Activated T-cell treated with anti-CD3 and anti-CD28 coated beads for 1 hour (primary cell): ENCODE measurements at places on chromosomes 3 and 15.

DNA sequence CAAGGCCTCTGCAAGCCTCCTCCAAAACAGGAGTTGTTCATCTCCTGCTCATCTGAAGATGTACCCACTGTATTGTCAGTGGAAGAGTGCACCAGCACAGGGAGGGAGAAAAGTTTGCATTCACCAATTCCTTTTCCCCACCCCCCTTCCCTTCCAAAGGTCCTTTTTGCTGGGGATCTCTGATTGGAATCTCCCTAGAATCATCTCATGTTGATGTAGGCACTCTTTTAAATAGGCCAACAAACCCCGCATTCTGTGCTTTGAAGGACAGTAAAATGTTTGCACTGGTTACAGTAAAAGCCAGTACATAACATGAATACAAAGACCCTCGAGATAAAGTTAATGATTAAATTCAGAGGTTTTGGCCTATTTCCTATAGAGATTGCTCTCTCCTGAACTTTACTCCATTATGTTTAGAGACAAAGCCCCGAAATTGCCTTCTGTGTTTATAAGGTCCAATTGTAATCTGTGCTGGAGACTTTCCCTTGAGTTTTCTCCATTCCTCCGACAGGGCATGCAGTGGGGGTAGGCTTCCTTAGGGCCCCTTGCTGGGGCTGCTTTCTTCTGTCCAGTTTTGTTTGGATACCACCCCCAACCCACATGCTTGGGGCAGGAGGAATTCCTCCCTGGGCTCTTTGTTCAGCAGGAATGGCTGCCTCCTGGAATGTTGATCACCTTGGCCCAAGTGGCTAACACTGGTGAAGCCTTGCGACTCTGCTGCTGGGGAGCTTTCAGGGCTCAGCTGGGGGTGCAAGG lies 22.5 kb downstream of the TRIM71 start:
- DNase-seq = no peak

- no peak for DNase-seq
These were observed 927.6 kb downstream of the FHIT start for GRCh38 chr3:60323651-60324050.

DNA sequence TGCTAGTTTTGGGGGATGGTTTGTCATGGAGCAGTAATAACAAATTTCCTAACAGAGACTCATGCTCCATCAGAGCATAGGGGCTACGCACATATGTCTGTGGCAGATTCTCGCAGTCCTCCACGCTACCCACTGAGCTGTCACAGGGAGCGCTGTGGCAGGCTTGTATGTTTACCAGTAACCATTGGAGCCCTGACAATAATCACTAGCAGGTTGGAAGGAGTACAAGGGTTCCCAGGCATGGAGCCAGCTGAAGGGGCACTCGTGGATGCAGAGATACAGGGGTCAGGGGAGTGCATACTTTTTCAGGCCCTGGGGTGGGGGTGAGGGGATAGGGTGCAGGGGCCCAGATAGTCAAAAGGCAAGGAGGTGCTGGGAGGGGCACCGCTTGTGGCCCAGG lies 7.9 kb upstream of the GP9 start:
- no peak for DNase-seq

- DNase-seq = no peak
These were observed 2.0 kb downstream of the CA12 start for GRCh38 chr15:63379492-63380150.

- no peak for DNase-seq
These were observed 48.2 kb downstream of the FEM1B start for GRCh38 chr15:68325726-68326125.
